Activated T-cell treated with anti-CD3 and anti-CD28 coated beads, Interleukin-2, amount 50 U/mL, for 4 hours (primary cell): ENCODE measurements at places on chromosomes 1 and 21. TPM values are rescaled to one million over a fixed set of nuclear protein-coding genes. Genes with fewer than 3 reads are reported as not detected.

Gene ADCY10
- not detected for total RNA-seq

Gene ZNF648
- total RNA-seq = not detected

Gene SPATA46
- total RNA-seq = not detected

Gene SDC3
- total RNA-seq = 1.0 TPM

Gene ARID1A
- total RNA-seq = 85.0 TPM

Gene KLHDC7A
- total RNA-seq = not detected

Gene CALML6
- 0.51 TPM for total RNA-seq

Gene SYTL1
- total RNA-seq = 5.9 TPM

Gene DSCAM
- not detected for total RNA-seq
